ENCODE measurements at places on chromosomes 1 and 21.

- no peak for DNase-seq
Observed at GRCh38 chr1:87131809-87132283, 196.8 kb upstream of the LMO4 start.

DNA sequence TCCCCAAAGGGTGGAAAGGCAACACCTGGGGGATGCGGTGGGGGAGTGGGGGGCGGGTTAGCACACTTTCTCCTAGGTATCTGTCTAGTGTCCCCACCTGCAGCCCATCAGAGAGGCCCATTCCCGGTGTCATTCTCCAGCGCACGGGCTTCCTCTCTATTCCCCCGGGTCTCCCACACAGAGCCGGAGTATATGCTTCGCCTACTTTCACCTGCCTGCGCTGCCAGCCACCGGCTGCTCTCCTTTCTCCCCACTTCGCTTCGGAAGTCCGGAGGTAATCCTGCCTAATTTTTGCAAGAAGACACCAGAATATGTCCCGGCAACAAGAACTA, 852 bp downstream of the RGS7 start:
- DNase-seq, result no peak

GRCh38 chr1:27590917-27591508, 12.9 kb downstream of the AHDC1 start:
- no peak for DNase-seq

DNA sequence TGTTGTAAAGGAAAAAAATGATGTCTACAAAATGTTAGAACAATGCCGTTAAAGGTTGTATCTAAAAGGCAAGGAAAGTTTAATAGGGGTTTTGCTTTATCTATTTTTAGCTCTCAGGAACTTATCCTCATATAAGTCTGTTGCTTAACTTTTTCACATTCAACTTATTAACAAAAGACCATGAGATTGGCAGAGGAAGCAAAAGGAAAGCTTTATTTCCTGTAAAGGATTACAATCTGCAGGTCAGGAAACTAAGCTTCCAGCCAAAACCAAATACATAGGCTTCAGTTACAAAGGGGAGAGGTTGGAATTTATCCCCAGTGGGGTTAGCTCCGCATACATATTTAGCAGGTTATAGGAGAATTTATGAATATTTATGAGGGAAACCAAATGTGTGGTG, 58.7 kb upstream of the KIAA1614 start:
- DNase-seq, result no peak

GRCh38 chr21:29334717-29335428, 36.2 kb downstream of the BACH1 start:
- no peak for DNase-seq

DNA sequence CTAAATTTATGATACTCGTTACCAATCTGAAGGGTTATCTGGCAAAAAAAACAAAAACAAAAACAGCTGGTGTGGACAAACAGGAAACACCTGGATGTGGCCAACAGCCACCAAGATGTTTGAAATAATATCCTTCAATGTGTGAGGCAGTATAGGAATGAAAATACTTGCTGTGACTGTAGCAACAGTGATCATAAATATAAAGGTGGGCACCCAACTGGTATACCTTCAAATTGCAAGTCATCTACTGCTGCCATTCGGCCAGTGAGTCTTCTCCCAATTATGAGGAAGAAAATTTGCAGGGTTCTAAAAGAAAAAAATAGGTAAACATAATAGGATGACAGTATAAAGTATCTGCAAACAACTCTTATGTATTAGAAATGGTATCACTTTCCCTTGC, 916 bp downstream of the YIPF1 start:
- no peak for DNase-seq
